ENCODE measurements at places on chromosomes 16 and 17. TPM values are rescaled to one million over a fixed set of nuclear protein-coding genes. Genes with fewer than 3 reads are reported as not detected.

DNA sequence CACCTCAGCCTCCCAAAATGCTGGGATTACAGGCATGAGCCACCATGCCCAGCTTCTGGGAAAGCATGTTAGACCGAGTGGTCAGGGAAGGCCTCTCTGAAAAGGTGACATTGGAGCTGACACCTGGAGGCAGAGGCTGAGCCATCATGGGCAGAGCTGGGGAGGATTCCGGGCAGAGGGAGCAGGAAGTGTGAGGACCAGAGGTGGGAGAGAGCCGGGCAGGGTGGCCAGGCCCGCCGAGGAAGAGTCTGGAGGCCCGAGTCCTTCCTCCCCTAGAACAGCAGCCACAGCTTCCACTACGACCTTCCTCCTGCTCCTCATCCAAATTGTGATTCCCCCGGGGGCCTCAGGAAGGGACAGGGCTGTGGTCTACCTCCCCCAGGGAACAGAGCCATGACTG, 74.7 kb downstream of the COG7 start:
- no peak for DNase-seq

GRCh38 chr16:588639-588888, 1.3 kb upstream of the RAB40C start:
- DNase-seq = peak; percentile 64

- no peak for DNase-seq
These were observed 31.7 kb upstream of the ZC3H18 start for GRCh38 chr16:88538366-88539060.

DNA sequence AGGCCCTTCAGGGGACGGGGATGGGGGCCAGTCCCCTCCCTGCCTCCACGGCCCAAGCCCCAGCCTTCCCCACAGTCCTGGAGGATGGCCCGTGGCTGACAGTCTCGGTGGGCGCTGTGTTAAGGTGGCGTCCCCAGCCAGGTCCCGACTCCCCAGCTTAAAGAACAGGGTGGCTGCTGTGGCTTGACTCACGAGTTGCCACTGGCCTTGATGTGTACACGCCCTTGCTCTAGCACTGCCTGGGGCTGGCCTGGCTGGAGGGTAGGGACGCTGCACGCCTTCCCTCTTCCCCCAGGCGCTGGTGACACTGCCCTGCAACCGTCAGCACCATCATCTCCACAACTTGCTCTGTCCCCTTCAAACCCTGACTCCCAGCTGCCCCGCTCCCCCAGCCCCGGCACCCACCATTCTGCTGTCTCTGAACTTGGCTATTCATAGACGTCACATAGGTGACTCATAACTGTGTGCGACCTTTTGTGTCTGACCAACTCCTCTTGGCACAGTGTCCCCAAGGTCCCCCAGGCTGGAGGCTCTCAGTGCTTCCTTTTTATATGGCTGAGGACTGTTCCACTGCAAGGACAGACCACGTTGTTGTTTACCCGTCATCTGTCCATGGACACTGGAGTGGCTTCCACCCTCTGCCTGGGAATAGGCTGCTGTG, 6.3 kb downstream of the GNPTG start:
- DNase-seq = no peak

GRCh38 chr17:78953356-78954350, 26.1 kb downstream of the LGALS3BP start:
- no peak for DNase-seq

GRCh38 chr17:32388613-32389459, 38.9 kb downstream of the ZNF207 start:
- no peak for DNase-seq

DNA sequence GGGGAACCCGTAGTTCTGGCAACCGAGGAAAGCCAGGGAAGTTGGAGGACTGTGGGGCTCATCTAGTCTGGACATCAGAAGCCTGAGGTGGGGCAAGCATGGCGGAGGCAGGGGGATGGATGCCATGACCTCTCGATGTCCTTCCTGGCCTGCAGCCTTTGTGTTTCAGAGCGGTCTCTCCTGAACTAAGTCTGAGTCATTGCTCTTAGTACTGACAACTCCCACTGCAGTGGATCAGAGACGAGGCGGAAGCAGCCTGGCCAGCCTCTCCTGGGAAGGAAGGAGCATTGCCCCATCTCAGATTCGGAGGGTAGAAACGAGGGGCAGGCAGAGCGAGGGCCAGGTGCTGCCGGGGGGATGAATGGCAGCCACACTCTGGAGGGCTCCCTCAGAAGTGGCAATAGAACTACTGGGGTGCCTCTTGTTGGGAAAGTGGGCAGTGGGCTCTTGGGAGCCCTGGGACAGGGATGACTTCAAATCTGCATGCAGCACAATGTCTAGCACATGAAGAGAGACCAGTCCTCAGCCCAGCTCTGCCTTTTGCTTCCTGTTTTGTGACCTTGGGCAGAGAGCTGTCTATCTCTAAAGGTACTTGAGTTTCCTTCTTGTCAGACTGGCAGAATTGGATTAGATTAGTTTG, 3.6 kb upstream of the STAC2 start:
- no peak for DNase-seq

DNA sequence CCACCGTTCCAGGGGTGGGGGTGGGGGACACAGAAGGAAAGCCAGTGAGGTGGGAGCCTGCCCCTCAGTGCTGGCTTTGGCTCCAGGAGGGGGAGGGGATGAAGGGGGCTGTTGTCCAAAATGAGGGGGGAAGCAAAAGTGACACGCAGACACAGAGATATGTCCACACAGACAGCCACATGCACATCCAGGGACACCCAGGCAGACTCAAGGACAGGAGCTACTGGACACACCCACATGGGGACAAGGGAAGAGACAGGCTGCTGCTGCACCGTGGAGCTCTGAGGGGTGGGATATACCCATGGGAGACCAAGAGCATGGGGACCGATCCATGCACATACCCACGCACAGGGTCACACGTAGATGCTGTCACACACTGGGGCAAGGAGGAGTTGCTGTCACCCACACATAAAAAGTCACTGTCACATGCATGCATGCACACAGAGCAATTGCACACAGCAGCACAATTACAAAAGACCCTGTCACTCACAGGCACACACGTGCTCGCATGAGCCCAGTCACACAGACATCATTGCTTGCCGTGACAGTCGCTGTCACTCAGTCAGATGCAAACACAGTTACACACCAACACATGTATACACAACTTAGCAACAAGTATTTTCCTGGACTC, 1.3 kb downstream of the THRA start:
- no peak for DNase-seq

- no peak for DNase-seq
These were observed 575 bp downstream of the SLC52A1 start for GRCh38 chr17:5034651-5035050.

DNA sequence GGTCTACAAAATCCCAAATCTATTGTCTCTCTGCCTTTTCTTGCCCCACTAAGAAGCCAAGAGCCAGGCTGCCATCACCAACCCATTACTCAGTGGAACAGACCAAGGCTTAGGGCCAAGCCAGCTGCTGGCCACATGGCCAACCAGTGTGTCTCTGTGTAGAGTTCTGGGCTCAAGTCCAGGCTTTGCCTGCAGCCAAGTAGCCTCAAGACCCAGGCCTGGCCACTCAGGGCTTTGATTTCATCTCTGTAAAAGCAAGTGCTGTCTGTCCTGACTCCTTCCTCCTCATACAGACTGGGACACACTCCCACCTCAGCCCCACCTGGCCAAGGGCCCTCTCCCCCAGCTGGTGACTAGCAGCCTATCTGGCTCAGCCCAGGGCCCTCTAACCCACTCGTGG, 14.6 kb downstream of the SREBF1 start:
- peak; percentile 91 for DNase-seq

ACE gene
- 5.3 TPM for total RNA-seq

IRX5 gene
- not detected for total RNA-seq

SLC52A1 gene
- total RNA-seq = not detected

ADAD2 gene
- 4.0 TPM for total RNA-seq

MYH8 gene
- total RNA-seq = not detected

CEP295NL gene
- 3.1 TPM for total RNA-seq

ARL4D gene
- 2.1 TPM for total RNA-seq

Data from body of pancreas (tissue), 4 donors.